Karpas-422 (cell line): ENCODE measurements at places on chromosomes 6 and 20. TPM values are rescaled to one million over a fixed set of nuclear protein-coding genes. Genes with fewer than 3 reads are reported as not detected.

- peak; percentile 45 for DNase-seq
Observed at GRCh38 chr6:33623895-33624381, 2.8 kb downstream of the ITPR3 start.

DNA sequence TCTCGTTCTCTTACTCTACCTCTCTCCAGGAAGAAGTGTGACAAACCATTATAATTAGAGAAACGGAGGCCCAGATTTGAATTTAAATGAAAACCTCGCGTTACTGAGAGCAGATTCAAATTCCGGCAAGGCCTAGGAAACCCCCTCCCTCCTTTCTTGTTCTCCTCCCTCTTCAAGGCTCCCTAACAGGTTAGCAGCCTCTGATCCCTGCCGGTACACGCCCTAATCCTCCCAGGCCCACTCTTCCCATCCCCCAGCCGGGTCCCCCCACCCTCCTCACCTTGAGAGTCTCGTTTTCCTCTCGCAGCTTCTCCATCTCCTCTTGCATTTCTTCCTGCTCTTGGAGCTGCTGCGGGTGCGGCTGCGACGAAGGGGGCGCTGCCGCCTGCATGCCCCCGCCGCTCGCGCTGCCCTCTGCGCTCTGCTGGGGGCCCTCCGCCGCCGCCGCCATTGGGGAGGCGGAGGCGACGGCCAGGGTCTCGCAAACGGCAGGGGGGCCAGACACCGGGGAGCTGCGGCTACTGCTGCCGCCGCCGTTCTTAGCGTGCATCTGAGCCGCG lies 3.8 kb downstream of the MTCL3 start:
- DNase-seq = no peak

DNA sequence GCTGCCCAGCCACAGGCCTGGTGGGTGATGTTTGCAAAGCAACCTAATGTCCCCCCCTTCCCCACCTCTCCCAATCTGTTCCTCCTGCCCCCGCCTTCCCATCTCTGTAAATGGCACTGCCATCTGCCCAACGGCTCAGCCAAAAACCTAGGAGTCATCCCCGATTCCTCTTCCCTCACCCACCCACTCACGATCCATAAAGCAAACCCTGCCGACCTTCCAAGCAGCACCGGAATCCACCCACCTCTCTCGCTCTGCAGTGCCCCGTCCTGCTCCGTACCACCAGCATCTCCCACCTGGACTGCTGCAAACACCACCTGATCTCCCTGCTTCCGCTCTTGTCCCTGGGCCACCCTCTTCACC lies 37.6 kb downstream of the SULF2 start:
- no peak for DNase-seq

DNA sequence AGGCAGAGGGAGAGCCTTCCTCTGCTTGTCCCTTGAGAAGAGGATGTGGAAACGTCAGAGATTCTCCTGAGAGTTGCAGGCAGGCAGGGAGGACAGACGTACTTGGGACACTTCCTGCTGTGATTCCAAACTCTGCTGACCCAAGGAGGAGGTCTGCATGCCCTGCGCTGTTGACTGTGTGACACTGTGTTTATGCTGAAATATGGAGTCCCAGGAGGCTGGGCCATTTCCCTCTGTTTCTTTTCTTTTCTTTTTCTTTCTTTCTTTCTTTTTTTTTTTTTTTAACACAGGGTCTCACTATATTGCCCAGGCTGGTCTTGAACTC lies 63.5 kb upstream of the BHLHE23 start:
- DNase-seq = no peak

DNA sequence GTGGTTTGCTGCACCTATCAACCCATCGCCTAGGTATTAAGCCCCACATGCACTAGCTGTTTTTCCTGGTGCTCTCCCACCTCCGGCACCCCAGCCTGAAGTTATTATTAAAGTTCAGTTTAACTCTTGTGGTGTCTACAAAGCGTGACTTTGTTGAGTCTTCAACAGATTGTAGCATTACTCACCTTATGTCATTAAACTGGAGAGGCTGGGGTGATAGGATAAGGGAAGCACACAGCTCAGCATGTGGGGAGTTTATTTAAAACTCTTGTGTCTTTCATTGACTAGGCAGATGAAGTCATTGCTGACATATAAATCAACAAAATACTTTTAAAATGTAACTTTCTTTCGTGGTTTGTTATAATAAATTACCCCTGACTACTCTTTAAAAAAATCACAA lies 84.7 kb upstream of the GCM1 start:
- DNase-seq = no peak

- no peak for DNase-seq
Observed at GRCh38 chr20:13422637-13423036, 201.6 kb downstream of the ISM1 start.

- DNase-seq = no peak
Observed at GRCh38 chr6:142740449-142740848, 204.5 kb downstream of the HIVEP2 start.

- peak; percentile 98 for DNase-seq
Observed at GRCh38 chr6:53064726-53065265, 408 bp upstream of the FBXO9 start.

DNA sequence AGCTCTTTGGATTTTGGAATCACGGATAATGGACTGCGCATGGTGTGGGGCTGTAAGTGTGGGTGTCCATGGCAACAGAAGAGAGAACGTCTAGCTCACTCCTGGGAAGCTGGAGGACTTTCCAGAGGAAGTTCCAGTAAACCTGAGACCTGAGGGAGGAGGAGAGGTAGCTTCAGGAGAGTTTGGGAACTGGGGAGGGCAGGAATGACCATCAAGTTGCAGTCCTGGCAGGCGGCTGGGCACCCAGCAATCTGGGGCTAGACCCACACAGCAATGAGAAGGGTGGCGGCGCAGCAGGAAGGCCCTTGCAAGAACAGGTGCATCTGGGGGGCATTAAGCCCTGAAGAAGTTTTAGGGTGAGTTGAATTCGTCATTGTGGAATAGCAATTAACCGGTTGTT lies 95.9 kb downstream of the FOXC1 start:
- no peak for DNase-seq

DNA sequence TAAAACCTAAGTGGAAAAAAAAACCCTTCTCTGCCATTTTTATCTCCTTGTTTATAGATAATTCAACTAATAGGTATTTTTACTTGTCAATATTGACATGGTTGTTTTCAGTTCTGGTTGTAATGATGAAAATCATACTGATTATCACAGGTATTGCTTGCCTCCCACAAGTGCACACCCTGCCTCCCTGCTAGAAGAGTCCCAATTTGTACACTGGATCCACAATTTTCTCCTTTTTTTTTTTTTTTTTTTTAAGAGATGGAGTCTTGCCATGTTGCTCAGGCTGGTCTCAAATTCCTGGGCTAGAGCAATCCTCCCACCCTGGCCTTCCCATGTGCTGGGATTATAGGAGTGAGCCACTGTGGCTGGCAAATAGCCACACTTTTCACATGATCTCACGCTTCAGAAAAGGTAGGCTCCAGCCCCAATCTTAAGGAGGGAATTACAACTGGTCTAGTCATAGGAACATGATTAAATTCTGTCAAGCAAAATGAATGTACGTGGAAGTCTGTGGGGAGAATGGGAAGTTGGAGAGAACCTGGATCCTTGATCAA lies 12.3 kb downstream of the DYNLT2 start:
- no peak for DNase-seq

DNA sequence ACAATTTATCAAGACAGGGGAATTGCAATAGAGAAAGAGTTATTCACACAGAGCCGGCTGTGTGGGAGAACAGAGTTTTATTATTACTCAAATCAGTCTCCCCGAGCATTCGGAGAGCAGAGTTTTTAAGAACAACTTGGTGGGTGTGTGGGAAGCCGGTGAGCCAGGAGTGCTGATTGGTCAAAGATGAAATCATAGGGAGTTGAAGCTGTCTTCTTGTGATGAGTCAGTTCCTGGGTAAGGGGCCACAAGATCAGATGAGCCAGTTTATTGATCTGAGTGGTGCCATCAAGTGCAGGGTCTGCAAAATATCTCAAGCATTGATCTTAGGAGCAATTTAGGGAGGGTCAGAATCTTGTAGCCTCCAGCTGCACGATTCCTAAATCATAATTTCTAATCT lies 50.0 kb upstream of the ECI2 start:
- DNase-seq = no peak

DNA sequence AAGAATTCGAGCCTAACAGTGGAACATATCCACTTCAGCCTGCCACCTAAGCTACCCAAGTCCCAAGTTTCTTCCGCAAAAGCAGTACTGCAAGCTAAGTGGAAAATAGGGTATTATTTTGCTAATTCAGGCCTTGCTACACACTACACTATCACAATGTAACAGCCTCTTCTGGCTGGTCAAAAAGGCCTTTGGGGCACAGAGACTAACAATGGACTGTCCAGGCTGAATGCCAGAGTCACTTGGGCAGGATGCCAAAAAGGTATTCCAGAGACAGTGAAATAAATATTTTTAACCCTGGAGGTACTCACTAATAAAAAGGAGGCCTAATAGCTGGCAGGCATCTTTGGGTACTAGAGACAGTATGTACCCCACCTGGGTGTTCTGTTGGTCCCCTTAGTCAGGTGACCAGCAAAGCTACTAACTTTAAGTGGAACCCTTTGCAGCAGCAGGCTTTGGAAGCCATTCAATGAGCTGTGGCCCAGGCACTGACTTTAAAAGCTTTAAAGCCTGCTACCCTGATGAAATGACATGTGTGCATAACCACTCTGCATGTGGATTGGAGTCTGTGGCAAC lies 692.1 kb downstream of the HTR1B start:
- no peak for DNase-seq

GRCh38 chr6:22053391-22053997 lies 243.3 kb downstream of the PRL start:
- no peak for DNase-seq

DNA sequence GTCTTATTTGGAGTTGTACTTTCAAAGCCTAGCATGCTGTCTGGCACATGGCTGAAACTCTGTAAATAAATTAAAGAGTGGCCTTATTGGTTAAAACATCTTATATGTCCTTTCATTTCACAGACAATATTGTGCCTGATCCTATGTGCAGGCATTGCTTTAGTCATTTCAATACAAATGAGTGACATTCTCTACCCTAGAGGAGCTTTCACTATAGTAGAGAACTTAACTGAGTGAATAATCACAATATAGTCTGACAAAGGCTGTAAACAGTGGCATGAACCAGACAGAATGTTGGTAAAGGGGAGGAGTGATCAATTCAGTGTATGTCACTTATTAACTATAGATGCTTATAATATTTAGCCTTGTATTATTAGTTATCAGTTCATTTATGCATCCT lies 481.8 kb downstream of the TFAP2B start:
- no peak for DNase-seq

DNA sequence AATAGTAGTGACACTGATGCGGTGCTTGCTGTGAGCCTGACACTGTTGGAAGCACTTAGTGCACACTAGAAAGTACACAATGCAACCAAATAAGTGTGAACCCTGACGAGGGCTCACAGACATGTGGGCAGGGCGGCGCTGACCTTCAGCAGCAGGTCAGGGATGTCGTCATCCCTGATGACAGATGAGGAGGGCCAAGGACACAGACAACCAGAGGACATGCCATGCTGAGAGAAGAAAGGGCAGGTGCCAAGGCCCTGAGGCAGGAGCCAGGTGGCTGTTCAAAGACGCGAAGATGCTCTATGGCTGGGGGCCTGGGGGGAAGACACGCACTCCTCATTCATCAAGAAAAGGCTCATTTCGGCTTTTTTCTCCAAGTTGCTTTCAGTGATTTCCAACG lies 176.4 kb upstream of the CST7 start:
- no peak for DNase-seq

DNA sequence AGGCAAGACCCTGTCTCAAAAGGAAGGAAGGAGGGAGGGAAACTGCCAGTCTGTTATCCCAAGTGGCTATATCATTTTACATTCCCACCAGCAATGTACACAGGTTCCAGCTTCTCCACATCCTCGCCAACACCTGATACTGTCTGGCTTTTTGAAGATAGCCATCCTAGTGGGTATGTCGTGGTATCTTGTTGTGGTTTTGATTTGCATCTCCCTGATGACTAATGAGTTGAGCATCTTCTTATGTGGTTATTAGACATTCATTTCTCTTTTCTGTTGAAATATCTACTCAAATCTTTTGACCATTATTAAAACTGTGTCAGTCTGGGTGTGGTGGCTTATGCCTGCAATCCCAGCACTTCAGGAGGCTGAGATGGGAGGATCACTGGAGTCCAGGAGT lies 47.9 kb upstream of the ARID1B start:
- no peak for DNase-seq

DNA sequence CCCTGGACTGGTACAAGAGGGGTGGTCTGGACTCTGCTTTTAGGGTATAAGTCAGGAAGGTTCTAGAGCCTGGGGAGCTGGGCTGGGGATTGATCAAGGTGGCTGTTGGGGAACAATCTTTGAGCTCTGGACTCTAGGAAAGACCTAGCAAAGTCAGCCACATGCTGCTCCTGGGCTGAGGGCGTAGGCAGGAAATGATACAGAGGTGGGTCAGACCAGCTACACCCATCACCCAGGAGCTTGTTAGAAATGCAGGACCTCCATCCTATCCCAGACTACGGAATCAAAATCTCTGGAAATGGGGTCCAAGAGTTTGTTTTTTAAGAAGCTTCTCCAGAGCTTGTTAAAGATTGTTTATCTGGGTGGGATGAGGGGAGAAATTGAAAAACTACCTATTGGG lies 9.4 kb downstream of the ADTRP start:
- DNase-seq = no peak

DNA sequence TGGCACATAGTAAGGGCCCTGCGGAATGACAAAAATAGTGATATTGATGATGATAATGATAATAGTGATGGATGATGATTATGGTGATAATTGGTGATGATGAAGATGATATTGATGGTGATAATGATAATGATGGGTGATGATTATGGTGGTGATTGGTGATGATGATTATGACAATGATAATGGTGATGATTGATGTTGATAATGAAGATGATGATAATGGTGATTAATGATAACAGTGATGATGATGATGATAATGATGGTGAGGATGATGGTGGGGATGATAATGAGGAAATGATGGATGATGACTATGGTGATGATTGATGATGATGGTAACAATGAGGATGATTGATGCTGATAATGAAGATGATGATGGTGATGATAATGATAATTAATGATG lies 48.9 kb downstream of the EDN3 start:
- DNase-seq = no peak

- DNase-seq = no peak
Observed at GRCh38 chr20:39137299-39137698, 175.2 kb downstream of the DHX35 start.

NEDD9 gene
- total RNA-seq = 3.8 and 8.0 TPM in 2 replicates

SLC32A1 gene
- total RNA-seq = not detected in 2 replicates

ENPP1 gene
- 1.1 TPM in 1 of 2 replicates, not detected in the other for total RNA-seq

DYNLT1 gene
- total RNA-seq = 13.4 and 19.9 TPM in 2 replicates

YTHDF1 gene
- 24.1 and 27.1 TPM in 2 replicates for total RNA-seq

MATN4 gene
- total RNA-seq = not detected in 2 replicates

HLA-DOA gene
- 70.0 and 103 TPM in 2 replicates for total RNA-seq

ANKRD66 gene
- total RNA-seq = not detected in 2 replicates

GSTA2 gene
- not detected in 2 replicates for total RNA-seq

TFAP2A gene
- total RNA-seq = 0.22 and 0.34 TPM in 2 replicates

PRSS35 gene
- not detected in 2 replicates for total RNA-seq
